GDM1 (cell line): ENCODE measurements at places on chromosomes 12 and 14.

- DNase-seq: peak; percentile 40
Measured at GRCh38 chr12:123126294-123127181, 24.4 kb downstream of the PITPNM2 start.

GRCh38 chr12:77108707-77109106, 43.3 kb upstream of the E2F7 start:
- no peak for DNase-seq

- no peak for DNase-seq
Measured at GRCh38 chr14:71471634-71472355, 460.4 kb upstream of the RGS6 start.

- DNase-seq: no peak
Measured at GRCh38 chr12:9687228-9687627, 17.7 kb downstream of the CLEC2D start.

- no peak for DNase-seq
Measured at GRCh38 chr12:122889761-122890520, 6.0 kb downstream of the VPS37B start.

GRCh38 chr12:119446459-119446858, 111.9 kb downstream of the CCDC60 start:
- no peak for DNase-seq

- DNase-seq: no peak
Measured at GRCh38 chr14:101774006-101774795, 12.7 kb downstream of the PPP2R5C start.

DNA sequence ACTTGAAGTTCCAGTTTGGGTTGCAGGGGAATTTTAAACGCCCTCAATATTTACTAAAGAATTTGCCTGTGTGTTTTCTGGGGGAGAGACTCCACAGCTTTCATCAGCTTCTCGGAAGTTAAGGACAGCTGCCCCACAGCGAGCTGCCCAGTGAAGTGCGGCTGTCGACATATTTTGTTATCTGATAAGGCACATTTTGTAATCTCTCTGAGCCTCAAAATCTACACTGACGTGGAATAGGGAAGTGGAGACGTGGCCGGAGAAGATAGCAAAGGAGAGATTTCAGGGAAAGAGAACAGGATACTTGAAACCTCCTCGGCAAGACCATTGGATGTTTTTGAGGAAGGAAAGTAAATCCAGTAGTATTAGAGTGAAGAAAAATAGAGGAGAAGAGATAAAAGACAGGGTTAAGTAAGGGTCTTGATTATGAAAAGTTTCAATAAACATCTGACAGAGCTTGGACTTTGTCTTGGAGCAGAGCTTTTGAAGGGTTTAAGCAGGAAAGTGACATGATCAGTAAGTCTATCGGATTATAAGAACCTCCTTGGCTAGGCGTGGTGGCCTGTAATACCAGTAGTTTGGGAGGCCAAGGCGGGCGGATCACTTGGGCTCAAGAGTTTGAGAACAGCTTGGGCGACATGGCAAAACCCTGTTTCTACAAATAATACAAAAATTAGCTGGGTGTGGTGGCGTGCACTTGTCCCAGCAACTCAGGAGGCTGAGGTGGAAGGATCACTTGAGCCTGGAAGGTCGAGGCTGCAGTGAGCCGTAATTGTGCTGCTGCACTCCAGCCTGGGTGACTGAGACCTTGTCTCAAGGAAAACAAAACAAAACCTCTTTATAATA, 1.1 kb downstream of the POLR3B start:
- no peak for DNase-seq

- DNase-seq: no peak
Measured at GRCh38 chr14:61569812-61570548, 125.3 kb upstream of the HIF1A start.

DNA sequence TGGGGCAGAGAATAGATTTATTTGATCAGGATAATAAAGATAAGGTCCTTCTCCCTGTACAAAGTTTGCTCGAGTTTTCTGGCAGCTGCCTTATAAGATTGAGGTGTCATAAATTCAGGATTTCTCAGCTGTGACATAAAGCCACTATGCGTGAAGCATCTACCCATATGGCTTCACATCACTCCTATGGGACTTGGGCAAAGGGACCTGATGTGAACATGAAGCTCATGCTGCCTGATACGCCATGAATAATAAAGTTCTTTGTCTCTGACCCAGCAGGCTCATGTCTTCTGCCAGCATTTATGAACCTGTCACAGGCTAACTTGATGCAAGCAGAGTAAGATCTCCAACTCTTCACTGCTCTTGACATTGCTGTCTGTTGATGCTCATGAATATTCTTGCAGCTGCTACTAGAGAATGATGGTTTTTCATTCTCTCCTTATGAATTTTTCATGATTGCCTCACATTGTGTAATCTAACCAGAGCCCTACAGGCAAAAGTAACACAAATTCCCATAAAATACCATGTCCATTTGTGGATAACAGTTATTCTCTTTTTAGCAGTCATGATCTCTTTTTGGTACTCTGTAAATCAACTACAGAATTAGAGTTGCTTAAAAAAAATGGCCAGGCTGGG, 49.0 kb upstream of the CPNE8 start:
- DNase-seq: no peak

- DNase-seq: no peak
Measured at GRCh38 chr14:26400373-26400772, 197.5 kb downstream of the NOVA1 start.

DNA sequence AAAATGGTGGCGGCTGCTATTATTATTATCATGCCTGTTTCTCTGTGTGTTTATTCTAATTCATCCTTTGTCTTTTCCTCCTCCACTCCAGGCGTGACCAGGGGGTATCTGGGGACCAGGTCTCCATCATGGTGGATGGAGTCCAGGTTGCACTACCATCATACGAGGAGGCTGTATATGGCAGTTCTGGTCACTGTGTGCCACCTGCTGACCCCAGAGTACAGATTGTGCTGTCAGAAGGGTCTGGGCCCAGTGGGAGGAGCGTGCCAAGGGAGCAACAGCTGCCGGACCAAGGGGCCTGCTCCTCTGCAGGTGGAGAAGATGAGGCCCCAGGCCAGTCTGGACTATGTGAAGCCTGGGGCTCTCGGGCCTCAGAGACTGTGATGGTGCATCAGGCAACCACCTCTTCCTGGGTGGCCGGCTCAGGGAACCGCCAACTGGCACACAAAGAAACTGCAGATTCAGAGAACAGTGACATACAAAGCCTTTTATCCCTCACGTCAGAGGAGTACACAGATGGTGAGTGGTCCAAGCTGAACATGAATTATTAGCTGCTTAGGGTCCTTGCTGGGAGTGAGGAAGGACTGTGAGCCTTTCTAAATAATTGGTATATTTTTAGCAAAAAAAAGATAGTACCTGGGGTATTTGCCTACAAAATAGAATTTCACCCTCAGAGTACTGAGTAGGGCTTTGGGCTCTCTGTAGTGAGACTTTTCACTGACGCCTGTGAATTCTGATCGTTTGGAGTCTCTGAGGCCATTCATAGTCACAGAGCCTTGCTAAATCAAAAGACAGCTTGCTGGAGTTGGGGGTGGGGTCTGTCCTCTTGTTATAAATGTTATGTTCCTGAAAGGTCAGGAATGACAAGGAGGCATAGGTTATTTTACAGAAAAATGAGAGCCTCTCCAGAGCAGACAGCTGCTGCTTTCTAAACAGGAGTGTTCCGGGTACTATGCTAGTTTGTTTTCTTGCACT, 58.1 kb upstream of the SRSF5 start:
- no peak for DNase-seq

- DNase-seq: peak; percentile 1
Measured at GRCh38 chr12:120710805-120711296, 593 bp downstream of the UNC119B start.

- no peak for DNase-seq
Measured at GRCh38 chr12:97293541-97293940, 169.1 kb upstream of the RMST start.

DNA sequence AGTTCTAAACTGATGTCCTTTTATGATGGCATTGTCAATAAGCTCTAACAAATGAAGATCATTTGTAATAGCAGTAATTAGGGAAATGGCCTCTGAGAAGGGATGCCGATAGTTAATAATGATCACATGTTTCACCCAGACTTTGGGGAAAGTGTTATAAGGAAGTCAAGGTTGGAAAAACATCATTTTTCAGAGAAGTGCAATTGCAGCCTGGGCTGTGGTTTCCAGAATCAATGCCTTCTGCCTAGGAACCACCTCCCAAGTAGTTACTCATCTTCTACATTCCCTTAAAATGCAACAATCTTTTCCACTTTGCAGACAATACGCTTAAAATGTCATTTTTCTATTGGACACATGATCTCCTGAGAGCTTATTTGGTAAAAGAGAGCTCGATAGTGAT, 879 bp downstream of the EDDM3A start:
- DNase-seq: no peak

DNA sequence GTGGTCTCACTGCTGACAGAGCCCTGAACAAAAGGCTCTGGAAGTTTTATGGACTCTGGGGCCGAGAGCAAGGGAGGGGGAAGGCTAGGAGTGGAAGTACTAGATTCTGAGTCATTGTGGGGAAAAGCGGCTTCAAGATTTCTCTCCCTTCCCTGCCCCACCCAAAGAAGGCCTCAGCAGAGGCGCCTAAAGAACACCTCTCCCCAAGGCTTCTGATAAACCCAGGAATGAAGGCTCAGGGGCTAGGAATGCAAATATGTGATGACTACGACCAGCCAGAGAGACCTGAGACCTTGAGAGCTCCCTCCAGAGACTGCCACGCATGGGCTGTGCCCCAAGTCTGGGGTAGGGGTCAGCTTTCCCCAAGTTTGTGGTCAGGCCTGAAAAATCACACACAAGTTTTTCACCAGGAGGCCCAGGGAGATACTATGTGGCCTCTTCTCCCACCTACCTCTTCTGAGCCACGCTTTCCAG, 130.7 kb upstream of the HIF1A start:
- no peak for DNase-seq

DNA sequence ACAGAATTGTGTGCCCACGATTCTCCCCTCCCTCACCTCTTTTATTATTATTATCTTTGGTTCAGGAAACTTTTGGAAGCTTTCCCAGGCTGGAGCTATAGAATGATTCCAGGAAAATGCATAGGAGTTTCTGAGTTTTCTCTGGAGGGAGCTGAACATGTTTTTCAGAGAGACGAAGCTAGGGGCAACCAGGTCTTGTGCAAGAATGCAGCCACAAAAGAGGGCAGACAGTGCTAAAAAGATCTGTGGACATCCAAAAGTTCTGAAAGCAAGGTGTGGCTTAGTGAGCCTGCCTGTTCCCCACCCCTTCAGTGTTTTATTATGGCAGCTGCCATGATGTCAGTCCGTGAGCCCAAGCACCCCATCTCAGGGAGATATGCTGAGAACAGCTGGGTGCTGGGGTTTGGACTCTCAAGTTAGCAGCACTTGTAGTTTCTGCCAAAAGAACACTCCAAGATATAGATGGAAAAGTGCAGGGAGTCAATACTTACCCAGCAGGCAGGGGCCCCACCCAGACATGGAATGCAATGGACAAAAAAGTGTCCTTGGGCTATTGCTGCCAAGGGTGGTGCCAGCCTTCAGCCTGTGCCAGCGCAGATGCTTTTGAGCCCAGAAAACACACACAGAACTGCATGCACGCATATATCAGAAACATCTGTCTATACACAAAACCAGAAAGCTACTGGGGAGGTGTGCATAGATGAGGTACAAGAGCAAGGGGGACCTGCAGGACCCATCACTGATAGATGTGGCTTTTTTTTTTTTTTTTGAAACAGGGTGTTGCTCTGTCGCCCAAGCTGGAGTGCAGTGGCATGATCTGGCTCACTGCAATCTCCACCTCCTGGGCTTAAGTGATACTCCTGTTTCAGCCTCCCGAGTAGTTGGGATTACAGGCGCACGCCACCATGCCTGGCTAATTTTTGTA, 17.0 kb upstream of the IRF2BPL start:
- no peak for DNase-seq

GRCh38 chr12:53995378-53996239, 4.4 kb upstream of the HOXC9 start:
- DNase-seq: no peak

DNA sequence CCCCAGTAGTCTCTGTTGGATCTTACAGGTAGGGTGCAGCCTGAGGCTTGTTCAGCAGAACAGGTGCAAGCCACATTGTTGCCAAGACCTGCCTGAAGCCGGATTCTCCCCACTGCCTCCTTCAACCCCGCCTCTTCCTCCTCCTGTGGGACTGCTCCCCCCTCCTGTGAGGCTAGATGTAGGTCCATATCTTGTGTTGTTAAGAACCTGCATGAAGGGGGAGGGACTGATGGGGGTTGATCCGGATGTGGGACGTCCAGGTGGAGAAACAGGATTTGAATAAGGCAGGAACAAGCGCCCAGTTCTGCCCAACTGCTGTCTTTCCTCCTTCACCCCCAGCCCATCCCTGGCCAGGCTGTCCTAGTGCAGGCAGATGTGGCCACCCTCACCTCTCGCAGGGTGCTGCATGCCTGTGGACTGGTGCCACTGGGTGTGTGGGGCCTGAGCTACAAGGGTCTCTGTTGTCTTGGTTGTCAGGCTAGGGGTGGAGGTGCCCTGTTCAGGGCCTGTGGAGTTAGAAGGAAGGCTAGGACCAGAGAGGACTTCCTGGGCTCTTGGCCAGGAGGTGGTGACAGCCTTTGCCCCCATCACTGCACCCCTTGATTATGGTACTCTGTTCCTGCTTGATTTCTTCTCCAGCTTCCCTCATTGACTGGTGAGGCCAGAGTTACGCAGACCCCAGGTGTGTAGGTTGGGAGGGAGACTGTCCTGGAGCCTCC, 1.4 kb downstream of the NR4A1 start:
- DNase-seq: no peak

DNA sequence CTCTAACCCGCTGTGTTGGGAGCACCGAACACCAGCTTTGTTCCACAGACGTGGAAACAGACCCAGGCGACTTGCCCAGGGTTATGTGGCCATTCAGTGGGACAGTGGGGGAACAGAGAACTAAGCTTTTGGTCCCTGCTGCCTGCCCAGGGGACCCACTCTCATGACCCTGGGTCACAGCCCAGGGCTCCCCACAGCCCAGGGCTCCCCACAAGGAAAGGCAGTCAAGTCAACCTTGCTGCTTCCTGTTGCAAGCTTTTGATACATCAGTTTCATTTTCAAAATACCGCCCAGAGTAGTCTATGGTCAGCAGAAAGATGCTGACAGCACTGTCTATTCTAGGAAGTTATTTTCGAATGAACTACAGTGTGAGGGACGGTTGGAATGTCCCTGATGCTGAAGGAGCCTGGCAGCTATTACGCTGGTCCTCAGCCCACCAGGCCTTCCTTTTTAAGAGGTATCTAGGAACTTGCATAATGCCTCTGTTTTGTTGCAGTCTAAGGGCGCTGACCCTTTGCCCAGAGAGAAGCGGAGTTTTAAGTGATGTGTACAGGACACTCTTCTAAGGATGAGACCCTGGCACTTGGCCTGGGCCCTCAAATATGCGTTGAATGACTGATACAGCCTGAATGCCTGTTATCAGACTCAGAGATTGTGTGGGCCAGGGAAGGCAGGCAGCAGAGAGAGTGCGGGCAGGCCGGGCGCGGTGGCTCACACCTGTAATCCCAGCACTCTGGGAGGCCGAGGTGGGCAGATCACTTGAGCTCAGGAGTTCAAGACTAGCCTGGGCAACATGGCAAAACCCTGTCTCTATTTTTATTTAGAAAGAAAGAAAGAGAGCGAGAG, 12.6 kb upstream of the TTC7B start:
- no peak for DNase-seq
